ENCODE measurements at places on chromosomes 11 and 22. TPM values are rescaled to one million over a fixed set of nuclear protein-coding genes. Genes with fewer than 3 reads are reported as not detected.

The PYGM gene
- total RNA-seq, result 0.37 TPM

The OR4D11 gene
- not detected for total RNA-seq

The CD6 gene
- total RNA-seq, result not detected

The TSKU gene
- total RNA-seq, result 25.4 TPM

The SHISA8 gene
- total RNA-seq, result not detected

The DAGLA gene
- total RNA-seq, result 3.1 TPM

The KDELR3 gene
- 88.6 TPM for total RNA-seq

The SLC22A8 gene
- not detected for total RNA-seq
